ENCODE measurements at places on chromosomes 2 and 18.
A peak's percentile ranks its signal among the peaks of the same experiment; 100 is the strongest.

DNA sequence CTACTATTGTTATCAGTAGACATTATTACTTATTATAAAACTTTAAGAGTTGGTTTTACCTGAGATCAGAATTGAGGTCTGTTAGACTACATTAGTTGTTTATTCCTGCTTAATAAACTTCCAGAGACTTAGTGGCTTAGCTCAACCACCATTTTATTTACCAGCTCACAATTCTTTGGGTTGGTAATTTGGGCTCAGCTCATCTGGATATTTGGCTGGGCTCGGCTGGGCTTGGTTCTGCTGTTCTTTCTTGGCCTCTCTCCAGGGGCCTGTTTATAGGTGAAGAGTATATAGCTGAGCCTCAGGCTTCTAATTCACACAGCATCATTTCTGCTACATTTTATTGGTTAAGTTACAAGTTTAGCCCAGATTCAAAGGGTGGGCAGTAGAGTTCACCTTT is 67.9 kb downstream of the CCDC138 start:
- DNase-seq: no peak

GRCh38 chr2:136917411-136917881 is 152.1 kb downstream of the THSD7B start:
- DNase-seq: no peak

GRCh38 chr2:120794716-120795115 is 59.0 kb downstream of the GLI2 start:
- DNase-seq: no peak

GRCh38 chr2:199903111-199903510 is 8.0 kb upstream of the C2orf69 start:
- no peak for DNase-seq

DNA sequence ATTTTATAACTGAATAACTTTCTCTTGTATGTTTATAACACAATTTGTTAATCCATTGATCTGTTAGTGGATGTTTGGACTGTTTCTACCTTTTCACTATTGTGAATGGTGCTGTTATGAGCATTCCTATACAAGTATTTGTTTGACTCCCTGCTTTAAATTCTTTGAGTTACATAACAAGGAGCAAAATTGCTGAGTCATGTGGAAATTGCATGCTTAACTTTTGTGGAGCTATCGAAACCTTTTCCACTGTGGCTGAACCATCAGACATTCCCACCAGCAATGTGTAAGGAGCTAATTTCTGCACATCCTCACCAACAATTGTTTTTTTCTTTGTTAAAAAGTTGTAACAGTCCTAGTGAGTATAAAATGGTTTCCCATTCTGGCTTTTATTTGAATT is 415.5 kb downstream of the CBLN2 start:
- no peak for DNase-seq

DNA sequence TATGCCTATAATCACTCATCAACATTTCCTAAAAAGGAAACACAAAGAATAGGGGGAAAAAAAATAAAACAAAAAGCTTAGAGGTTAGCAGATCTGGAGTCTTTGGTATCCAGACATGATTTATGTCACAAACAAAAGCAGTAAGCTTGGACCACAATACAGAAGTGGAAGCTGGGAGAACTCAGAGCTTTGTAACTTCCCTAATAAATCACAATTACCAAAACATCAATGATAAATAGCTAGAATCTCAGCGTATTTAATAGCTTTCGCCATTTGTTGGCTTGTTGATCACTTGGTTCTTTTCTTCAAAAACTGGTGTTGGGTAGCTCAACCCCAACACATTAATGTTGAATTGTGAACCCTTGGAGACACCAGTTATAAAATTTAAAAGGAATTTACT is 392.5 kb downstream of the IRS1 start:
- DNase-seq: no peak

DNA sequence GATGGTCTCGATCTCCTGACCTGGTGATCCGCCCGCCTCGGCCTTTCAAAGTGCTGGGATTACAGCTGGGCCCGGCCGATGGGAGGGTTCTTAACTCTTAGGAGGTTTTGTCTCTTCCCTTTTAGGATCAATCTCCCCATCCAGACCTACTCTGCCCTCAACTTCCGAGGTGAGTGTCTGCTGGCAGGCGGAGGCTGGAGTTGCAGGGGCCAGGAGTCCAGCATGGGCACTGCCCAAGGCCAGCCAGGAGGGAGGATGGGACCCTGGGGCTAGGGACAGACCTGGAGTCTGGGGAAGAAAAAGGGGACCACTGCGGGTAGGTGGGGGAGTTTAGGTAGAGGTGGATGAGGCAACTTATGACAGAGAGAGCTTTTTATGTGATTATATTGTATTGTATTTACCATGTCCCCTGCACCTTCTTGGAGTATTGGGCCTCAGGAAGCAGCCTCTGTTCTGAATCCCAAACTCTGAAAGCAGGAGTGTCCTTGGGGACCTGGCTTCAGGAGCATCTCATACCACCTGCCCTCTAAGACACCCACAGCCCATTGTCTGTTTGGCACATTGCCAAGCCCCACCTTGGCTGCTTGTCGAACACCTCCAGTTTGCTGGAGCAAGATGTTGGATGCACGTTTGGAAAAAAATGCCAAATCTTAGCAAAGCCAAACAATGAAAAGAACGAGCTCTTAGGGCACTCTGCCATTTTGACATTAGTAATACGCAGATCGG is 5.6 kb downstream of the DES start:
- DNase-seq: no peak

DNA sequence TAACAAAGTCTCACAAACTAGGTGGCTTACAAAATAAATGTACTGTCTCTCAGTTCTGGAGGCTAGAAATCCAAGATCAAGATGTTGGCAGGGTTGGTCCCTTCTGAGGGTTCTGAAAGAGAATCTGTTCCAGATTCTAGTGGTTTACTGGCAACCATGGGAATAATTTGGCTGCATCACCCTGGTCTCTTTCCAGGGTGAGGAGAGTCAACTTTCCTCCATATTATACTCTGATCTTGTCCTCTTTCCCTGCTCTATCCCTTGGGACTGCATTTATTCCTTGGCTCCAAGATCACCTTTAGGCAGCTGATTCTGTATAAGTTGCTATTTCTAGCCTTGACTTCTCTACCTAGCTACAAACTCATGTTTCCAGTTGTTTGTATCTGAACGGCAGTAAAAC is 35.2 kb downstream of the SLC40A1 start:
- peak; percentile 47 for DNase-seq
